ENCODE measurements at places on chromosomes 6 and 20. TPM values are rescaled to one million over a fixed set of nuclear protein-coding genes. Genes with fewer than 3 reads are reported as not detected.
A peak's percentile ranks its signal among the peaks of the same experiment; 100 is the strongest.

The CDH26 gene
- total RNA-seq, result 13.4 TPM

The ZBP1 gene
- total RNA-seq, result not detected

DNA sequence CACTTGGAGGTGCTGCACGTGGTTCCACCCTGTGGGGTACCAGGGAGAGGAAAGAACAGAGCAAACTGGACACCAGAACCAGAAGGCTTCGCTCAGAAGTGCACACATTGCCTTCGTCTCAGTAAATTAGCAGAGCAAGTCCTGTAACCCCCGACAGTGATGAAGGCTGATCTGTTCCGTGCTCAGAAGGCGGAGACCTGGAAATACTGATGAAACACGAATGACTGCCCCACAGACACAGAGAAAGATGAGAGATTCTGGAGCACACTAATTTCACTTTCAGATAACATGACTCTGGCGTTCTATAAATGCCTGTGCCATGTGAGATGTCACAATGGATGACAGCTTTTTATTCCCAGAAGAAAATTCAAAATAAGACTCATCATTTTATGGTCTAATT, 44.2 kb upstream of the CCR6 start:
- no peaks in the 10 kb centered on the region for H3K27me3 ChIP-seq
- H3K27ac ChIP-seq, result no peak overlapping the region
- no peak for DNase-seq
- peaks cover 4% of the 10 kb centered on the region for H3K4me1 ChIP-seq

DNA sequence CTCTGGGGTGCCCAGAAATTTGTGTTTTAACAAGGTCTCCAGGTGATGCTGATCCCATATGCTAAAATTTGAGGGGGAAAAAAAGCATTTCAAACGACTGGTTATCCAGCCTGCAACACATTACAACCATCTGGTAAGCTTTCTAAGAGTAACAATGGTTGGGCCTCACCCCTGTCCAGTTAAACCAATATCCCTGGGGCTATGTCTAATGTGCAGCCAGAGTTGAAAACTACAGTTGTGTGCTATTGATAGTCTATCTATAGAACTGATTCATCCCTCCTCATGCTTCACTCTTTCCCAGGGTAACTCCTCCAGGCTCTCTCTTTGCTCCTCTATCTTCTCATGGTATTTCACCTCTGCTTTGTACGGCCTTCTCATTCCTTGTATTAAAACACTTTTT, 458.3 kb downstream of the MMUT start:
- H3K27me3 ChIP-seq, result no peaks in the 10 kb centered on the region
- H3K36me3 ChIP-seq, result no peaks in the 10 kb centered on the region
- DNase-seq, result no peak
- H3K4me1 ChIP-seq, result no peaks in the 10 kb centered on the region

DNA sequence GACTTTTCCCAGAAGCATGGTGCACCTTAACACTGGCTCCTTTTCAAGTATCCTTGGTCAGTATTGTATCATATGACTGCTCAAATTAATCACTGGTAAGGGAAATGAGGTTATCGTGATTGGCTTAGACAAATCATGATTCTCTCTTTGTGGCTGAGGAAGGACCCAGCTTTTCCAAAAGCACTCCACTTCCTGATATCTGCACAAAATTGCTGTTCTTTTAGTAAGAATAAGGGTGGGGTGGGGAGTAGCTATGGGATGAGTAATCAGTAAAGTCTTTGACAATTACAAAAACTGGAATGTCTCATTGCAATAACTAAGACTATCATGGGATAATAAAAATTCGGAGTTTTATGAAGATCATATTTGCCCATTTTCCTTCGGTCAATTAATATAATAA, 9.0 kb upstream of the RIPPLY2 start:
- peaks cover 13% of the 10 kb centered on the region for H3K27me3 ChIP-seq
- no peaks in the 10 kb centered on the region for H3K4me1 ChIP-seq
- H3K36me3 ChIP-seq, result no peaks in the 10 kb centered on the region
- H3K27ac ChIP-seq, result no peak overlapping the region

GRCh38 chr20:43736588-43737158, 9.9 kb upstream of the GTSF1L start:
- peaks cover 3% of the 10 kb centered on the region for H3K4me1 ChIP-seq
- H3K27me3 ChIP-seq, result peaks cover 8% of the 10 kb centered on the region
- no peaks in the 10 kb centered on the region for H3K36me3 ChIP-seq
- H3K4me3 ChIP-seq, result no peak overlapping the region
- no peak overlapping the region for H3K27ac ChIP-seq

- H3K4me3 ChIP-seq, result no peak overlapping the region
- no peaks in the 10 kb centered on the region for H3K27me3 ChIP-seq
- H3K27ac ChIP-seq, result peak overlapping the region; percentile 64
- peaks cover 8% of the 10 kb centered on the region for H3K4me1 ChIP-seq
- H3K36me3 ChIP-seq, result peaks cover 14% of the 10 kb centered on the region
These were observed 41.3 kb downstream of the DSTN start for GRCh38 chr20:17611290-17611539.

Data from progenitor cell of endocrine pancreas (in vitro differentiated cells).